ENCODE measurements at places on chromosomes 4 and X. TPM values are rescaled to one million over a fixed set of nuclear protein-coding genes. Genes with fewer than 3 reads are reported as not detected.
A peak's percentile ranks its signal among the peaks of the same experiment; 100 is the strongest.

- DNase-seq = peak; percentile 76
These were observed 41.0 kb downstream of the PRPS1 start for GRCh38 chrX:107669261-107669660.

GRCh38 chr4:169092889-169093522 lies 83.0 kb upstream of the CBR4 start:
- no peak for DNase-seq

DNA sequence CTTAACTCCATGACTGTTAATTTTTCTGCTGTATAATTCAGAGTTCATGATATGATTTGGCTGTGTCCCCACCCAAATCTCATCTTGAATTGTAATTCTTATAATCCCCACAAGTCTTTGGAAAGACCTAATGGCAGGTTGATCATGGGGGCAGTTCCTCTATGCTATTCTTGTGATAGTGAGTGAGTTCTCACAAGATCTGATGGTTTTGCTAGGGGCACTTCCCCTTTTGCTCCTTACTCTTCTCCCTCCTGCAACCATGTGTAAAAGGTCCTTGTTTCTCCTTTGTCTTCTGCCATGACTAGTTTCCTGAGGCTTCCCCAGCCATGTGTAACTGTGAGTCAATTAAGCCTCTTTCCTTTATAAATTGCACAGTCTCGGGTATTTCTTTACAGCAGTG lies 1751.9 kb downstream of the ARAP2 start:
- DNase-seq = no peak

DNA sequence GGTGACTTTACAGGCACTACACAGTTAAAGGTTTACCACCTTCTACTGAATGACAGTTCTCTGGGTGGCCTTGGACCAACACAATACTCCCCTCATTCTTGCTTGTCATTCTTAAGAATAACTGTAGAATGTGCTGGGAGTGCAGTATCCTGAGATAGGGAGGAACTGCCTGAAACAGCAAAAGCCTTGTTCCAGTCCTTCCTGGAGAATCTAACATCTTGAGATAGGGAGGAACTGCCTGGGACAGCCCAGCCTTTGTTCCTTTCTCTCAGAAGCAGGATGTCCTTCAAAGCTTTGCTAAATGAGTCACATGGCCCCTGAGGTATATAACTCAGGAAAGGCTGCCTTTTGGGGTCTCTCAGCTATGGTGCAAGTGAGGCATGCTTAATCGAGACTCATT lies 145.7 kb upstream of the MBNL3 start:
- DNase-seq = no peak

DNA sequence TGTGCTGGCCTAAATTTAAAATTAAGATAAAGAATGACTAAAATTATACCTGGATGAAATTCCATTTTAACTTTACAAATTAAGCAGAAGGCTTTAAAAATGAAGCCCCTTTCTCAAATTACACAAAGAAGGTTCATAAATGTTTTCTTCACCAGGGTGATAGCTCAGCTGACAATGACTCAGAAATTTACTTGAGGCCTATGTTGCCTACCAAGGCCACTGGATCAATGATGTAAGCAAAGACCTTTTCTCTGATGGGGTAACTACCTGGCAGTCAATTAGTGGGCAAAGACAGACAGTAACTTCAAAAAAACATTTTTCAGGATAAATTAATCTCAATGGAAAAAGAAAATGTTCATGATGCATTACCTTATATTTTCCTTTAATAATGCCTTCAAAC lies 23.9 kb upstream of the GPR34 start:
- no peak for DNase-seq

GRCh38 chr4:181365671-181366070 lies 877.5 kb upstream of the TENM3 start:
- DNase-seq = no peak

GRCh38 chr4:169420291-169420690 lies 149.5 kb upstream of the SH3RF1 start:
- DNase-seq = no peak

DNA sequence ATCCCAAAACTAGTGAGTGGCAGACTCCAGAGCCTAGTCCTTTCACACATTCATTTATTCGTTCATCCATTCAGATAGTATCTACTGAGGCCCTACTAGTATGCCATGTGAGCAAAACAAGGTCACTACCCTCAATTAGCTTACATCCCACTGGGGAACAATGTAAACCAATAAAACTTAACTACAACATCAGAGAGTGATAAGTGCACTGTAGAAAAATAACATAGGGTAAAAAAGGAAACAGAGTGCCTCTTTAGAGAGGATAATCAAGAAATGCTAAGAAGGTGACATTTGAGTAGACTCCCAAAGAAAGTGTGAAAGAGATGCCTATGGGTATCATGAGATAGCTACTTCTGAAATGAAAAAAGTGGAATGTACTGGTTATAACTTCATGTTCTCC lies 18.5 kb downstream of the PAPSS1 start:
- DNase-seq = no peak

DNA sequence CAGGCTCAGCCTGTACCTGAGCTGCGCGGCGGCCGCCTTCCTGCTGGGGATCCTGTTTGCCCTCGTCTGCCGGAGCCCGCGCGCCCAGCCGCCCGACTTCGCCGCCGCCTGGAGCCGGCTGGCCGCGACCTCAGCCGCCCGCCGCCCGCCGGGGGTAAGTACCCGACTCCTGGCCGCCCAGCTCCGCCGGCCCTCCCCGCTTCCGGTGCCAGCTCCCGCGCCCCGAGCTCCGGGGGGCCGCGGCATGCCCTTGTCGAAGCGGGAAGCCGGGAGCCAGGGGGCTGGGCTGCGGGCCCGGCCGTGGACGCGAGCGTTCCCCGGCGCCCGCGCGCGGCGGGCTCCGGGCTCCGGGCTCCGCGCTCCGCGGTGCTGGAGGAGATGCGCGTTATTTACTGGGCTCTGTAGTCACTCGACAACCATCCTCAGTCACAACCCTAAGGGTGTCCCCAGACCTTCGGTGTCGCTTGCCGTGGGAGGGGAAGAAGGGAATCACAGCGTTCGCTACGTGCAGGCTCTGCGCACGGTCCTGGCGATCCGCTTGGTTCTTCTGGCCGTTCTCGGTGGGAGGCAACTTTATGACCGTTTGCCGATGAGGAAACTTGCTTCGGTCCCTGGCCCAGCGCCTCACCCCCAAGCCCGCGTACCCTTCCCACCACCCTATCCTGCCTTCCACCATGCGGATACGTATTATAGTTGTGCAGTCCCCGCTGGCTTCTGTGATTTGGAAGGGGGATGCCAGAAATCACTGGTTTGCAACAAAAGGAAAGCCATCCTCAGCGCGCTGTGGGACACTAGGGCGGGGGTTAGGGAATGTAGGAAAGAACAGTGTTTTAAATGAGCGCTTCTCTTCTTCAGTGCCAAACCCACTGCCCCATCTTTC lies 944 bp downstream of the SNX25 start:
- peak; percentile 80 for DNase-seq

DNA sequence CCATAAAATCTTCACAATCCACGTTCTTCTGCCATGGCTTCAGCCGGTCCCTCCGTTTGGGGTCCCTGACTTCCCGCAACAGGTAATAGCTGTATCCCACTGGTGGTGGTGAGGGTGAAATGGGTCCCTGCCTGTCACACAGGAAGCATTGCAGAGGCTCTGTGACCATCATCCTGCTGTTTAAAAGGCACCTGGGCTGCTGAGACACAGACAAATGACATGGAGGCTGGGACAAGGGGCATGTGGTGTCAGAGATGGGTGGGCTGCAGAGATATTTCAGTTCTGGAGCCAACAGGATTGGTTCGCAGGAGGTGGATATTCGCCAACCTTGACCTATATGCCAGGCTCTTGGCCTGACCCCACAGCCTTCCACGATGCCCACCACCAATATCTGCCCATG lies 82.1 kb downstream of the JAKMIP1 start:
- peak; percentile 59 for DNase-seq

GRCh38 chr4:76984788-76985211 lies 35.2 kb downstream of the SEPTIN11 start:
- DNase-seq = no peak

DNA sequence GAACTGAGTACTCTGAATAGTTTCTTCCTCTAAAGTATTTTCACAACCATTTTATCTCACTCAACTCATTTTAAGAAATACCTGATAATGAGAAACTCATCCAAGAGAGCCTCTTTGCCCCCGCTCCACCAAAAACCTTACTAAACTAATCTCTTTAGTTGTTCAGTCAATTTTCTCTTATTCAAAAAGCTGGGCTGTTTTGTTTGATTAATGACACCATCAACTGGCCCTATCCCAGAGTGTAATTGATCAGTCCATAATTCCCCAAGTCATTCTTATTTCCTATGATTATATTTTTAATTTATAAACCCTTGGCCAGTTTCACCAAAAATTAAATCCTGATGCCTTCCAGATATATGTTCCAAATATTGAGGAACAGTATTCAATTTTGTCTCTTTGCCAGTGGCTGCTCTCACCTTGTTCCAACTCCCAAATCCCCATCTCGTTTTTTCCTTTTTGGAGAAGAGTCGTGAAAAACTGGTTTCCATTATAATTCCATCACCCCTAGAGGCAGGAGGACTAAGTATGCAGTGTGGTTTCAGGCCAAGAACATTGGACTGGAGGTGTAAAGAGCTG lies 10.4 kb downstream of the LIMCH1 start:
- DNase-seq = no peak

- peak; percentile 76 for DNase-seq
These were observed 258.1 kb upstream of the NEIL3 start for GRCh38 chr4:177051473-177052060.

- no peak for DNase-seq
These were observed 239.4 kb downstream of the LDB2 start for GRCh38 chr4:16659079-16659478.

DNA sequence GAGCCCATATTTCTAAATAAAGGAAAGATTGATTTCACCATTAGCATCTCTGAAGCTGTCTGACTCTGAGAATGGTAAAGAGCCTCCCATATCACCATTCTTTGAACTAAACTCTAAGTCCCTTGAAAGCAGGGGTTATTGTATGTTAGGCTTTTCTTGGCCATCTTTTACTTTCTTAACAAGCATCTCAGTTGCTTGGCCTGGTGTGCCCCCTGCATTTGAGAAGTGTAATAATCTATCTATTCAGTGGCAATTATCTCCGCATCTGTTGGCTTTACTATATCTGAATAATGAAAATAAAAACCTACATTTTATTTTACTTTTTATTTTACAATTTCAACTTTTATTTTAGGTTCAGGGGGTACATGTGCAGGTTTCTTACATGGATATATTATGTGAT lies 128.3 kb upstream of the ARMCX2 start:
- no peak for DNase-seq

GRCh38 chr4:82382751-82383150 lies 9.0 kb upstream of the HNRNPD start:
- no peak for DNase-seq

GRCh38 chr4:15656038-15656470 lies 897 bp upstream of the FBXL5 start:
- DNase-seq = no peak

GRCh38 chrX:20285511-20285910 lies 18.8 kb upstream of the RPS6KA3 start:
- no peak for DNase-seq

- no peak for DNase-seq
These were observed 375.8 kb upstream of the CXorf51B start for GRCh38 chrX:146433771-146434170.

GRCh38 chr4:109560687-109561461 lies 828 bp downstream of the MCUB start:
- peak; percentile 78 for DNase-seq

- peak; percentile 77 for DNase-seq
These were observed 214.4 kb upstream of the CPEB2 start for GRCh38 chr4:14787894-14788293.

DNA sequence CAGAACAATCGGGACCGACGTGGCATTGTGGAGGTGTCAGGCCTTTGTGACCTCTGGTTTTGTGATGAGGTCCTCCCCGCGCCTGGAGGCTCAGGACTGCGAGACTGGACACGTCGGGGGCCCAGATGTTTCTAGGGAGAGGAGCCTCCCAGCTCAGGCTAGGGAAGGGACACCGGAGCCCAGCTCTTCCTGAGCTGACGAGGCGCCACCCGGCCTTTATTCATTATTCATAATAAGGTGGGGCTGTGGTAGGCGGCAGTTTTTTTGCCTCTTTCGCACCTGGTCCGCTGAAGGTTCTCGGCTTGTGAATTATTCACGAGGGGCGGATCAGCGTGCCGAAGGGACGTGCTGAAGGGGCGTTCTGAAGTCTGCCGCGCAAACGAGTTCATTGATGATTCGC lies 2.3 kb upstream of the UBA1 start:
- DNase-seq = peak; percentile 72

The RPL10 gene
- total RNA-seq = 2,853 TPM

The GUCY1A1 gene
- 0.58 TPM for total RNA-seq

The OPRPN gene
- not detected for total RNA-seq

The FGD1 gene
- total RNA-seq = 34.3 TPM

The ADAD1 gene
- not detected for total RNA-seq

The NSDHL gene
- 34.8 TPM for total RNA-seq

The RPA4 gene
- 1.8 TPM for total RNA-seq

The SMIM14 gene
- total RNA-seq = 26.8 TPM

The FANCB gene
- total RNA-seq = 12.8 TPM

The MSANTD1 gene
- 1.2 TPM for total RNA-seq

The FRG2 gene
- total RNA-seq = not detected

The TENM3 gene
- total RNA-seq = 52.8 TPM

The RNF212 gene
- total RNA-seq = 5.6 TPM

The RPGR gene
- 22.3 TPM for total RNA-seq

The MAP3K15 gene
- 2.9 TPM for total RNA-seq

The ERCC6L gene
- 4.8 TPM for total RNA-seq

The KCNIP4 gene
- total RNA-seq = not detected

The FAM149A gene
- 2.4 TPM for total RNA-seq

The PSAPL1 gene
- 0.70 TPM for total RNA-seq

The TAF7L gene
- total RNA-seq = 0.11 TPM
